Brain (organoid and tissue), 16 donors: ENCODE measurements at places on chromosomes 6 and 20. TPM values are rescaled to one million over a fixed set of nuclear protein-coding genes. Genes with fewer than 3 reads are reported as not detected.

The TFAP2C gene
- polyA plus RNA-seq, result 4.0 TPM

The TAF8 gene
- polyA plus RNA-seq, result 14.9 TPM

The KCNG1 gene
- 2.1 TPM for polyA plus RNA-seq

The MUC22 gene
- not detected for polyA plus RNA-seq

The NKAIN2 gene
- 18.3 TPM for polyA plus RNA-seq

The TRDN gene
- polyA plus RNA-seq, result not detected

The ADGRB3 gene
- 6.2 TPM for polyA plus RNA-seq

The OPN5 gene
- not detected for polyA plus RNA-seq

The SNAI1 gene
- 6.0 TPM for polyA plus RNA-seq
